ENCODE measurements at places on chromosomes 3 and 15.

GRCh38 chr3:192929146-192929545, 11.5 kb upstream of the MB21D2 start:
- no peak for DNase-seq

DNA sequence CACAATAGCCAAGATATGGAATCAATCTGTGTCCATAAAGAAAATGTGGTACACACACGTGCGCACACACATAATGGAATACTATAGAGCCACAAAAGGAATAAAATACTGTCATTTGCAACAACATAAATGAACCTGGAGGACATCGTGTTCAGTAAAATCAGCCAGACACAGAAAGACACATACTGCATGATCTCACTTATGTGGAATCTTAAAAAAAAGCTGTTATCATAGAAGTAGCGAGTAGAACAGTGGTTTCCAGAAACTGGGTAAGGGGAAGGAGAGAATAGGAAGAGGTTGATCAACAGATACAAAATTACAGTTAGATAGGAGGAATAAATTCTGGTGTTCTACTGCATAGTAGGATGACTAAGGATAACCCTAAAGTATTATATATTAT, 11.1 kb downstream of the ATOSA start:
- no peak for DNase-seq

DNA sequence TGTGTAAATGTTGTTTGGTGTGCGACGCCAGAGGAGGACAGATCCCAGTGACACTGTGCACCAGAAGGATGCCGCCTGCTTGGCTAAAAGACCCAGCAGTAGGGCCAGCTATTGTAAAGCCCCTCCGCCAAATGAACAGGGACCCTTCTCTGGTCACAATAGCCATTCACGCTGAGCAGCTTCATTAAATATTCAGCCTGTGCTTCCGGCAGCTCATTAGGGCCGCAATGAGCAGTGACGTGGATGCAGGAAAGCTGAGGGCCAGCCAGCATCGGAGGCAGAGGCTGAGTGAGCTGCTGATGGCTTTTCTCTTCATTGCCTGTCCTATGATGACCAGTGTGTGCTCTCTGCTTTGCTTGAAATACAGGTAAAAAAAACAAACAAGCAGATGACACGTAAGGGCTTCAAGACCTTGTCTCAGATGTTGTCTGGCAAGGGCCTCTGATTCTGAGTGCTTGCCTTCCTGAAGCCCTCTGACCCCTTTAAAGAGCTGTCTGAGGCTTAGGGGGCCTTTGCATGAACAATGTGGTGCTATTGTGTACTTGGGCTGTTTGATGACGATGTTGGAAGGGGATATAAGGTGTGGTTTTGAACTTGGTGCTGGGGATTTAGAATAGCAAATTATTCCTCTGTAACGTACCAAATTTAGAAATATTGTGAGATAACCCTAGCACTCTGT, 130.4 kb downstream of the FEZF2 start:
- DNase-seq = no peak

GRCh38 chr3:150006794-150007193, 36.1 kb upstream of the PFN2 start:
- no peak for DNase-seq

GRCh38 chr3:186962445-186962844, 32.1 kb downstream of the ST6GAL1 start:
- DNase-seq = no peak

- no peak for DNase-seq
Measured at GRCh38 chr15:90883976-90884718, at the start of gene FES. FES (plus strand) TSS chr15:90884504; CDS start chr15:90885046, 542 bp downstream.

Data from activated CD4-positive, alpha-beta T cell treated with anti-CD3 and anti-CD28 coated beads for 1 hour (primary cell).